Activated CD4-positive, alpha-beta T cell treated with anti-CD3 and anti-CD28 coated beads for 36 hours (primary cell): ENCODE measurements at places on chromosomes 1 and 21. TPM values are rescaled to one million over a fixed set of nuclear protein-coding genes. Genes with fewer than 3 reads are reported as not detected.

- no peak overlapping the region for H3K27ac ChIP-seq
- no peak overlapping the region for H3K4me3 ChIP-seq
- H3K36me3 ChIP-seq = no peaks in the 10 kb centered on the region
Observed at GRCh38 chr1:82598812-82599211, 798.1 kb downstream of the ADGRL2 start.

Gene LRRC39
- total RNA-seq = 0.51 TPM

DNA sequence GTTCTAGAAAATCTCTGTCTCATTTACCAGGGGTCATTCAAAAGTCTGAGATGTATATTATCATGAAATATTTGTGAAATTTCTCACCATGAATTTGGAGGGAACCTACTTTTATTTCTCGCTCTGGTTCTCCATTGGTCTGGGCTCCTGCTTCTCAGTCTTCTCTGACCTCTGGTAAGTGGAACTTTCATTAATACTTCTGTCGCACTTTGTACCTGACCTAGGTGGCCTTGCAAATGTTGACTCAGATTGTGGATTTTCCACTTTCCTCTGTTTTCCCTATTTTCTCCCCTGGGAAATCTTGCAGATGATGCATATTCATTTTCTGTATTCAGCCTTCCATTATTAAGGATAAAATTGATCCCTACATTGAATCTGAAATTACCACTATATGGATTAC is 53.2 kb downstream of the LRIG2 start:
- H3K27me3 ChIP-seq = no peaks in the 10 kb centered on the region
- H3K4me3 ChIP-seq = no peak overlapping the region

- H3K27me3 ChIP-seq = no peaks in the 10 kb centered on the region
- no peak overlapping the region for H3K27ac ChIP-seq
- no peak for DNase-seq
- H3K4me3 ChIP-seq = no peak overlapping the region
Observed at GRCh38 chr1:66253330-66253921, 280.5 kb upstream of the SGIP1 start.

- no peak overlapping the region for H3K27ac ChIP-seq
- H3K27me3 ChIP-seq = no peaks in the 10 kb centered on the region
- peaks cover 50% of the 10 kb centered on the region for H3K36me3 ChIP-seq
- no peak for DNase-seq
Observed at GRCh38 chr1:212401838-212402582, 12.7 kb downstream of the PACC1 start.

GRCh38 chr1:233478611-233479010 is 135.3 kb upstream of the KCNK1 start:
- no peak for DNase-seq
- no peak overlapping the region for H3K27ac ChIP-seq

Gene RXFP4
- not detected for total RNA-seq

DNA sequence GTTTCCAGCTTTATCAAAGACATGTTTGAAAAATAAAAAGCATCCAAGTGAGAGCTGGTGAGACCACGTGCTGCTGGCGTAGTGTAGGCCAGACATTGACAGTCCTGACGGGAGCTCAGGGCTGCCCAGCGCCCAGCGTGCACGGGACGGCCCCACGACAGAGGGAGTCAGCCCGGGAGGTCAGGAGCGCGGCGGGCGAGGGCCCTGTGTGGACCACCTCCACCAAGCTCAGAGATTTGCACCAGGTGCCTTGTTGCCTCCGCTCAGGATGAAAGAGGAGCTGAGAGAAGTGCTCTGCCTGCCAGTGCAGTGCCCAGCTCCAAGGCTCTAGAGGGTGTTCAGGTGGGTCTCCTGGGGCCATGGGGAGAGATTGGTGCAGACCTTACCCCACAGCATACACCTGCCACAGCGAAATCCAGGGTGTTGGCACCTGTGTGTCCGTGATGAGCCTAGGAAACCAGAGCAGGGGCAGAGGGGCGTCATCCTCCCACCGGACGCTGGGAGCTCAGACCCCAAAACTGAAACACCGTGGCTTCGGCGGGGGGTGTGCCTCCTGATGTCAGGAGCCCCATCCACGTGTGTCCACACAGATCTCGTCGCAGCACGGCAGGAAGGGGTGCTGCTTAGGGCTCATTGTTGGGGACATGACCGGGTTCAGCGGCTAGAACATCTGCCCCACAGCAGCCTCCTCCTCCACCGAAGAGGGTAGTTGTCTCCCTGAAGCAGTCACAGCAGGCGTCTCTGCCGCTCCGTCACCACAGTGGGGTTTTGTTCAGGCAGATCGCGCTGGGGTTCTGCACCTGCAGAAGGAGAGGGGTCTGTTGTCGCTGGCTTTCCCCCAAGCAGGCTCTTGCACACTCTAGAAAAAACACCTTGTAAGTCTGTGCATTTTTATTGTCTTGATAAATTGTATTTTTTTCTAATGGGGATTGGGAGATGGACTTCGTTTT is 64.2 kb downstream of the POFUT2 start:
- no peak overlapping the region for H3K4me3 ChIP-seq
- no peak overlapping the region for H3K27ac ChIP-seq
- peaks cover 10% of the 10 kb centered on the region for H3K36me3 ChIP-seq
- DNase-seq = no peak
- H3K27me3 ChIP-seq = no peaks in the 10 kb centered on the region

GRCh38 chr1:67031859-67032247 is 22.1 kb downstream of the SLC35D1 start:
- H3K27ac ChIP-seq = no peak overlapping the region
- no peaks in the 10 kb centered on the region for H3K27me3 ChIP-seq
- peaks cover 38% of the 10 kb centered on the region for H3K36me3 ChIP-seq
- no peak for DNase-seq
- H3K4me3 ChIP-seq = no peak overlapping the region
